NCI-H460 (cell line): ENCODE measurements at places on chromosomes 2 and 18.
A peak's percentile ranks its signal among the peaks of the same experiment; 100 is the strongest.

GRCh38 chr2:66846887-66847286 lies 412.0 kb downstream of the MEIS1 start:
- DNase-seq = no peak

GRCh38 chr2:177542396-177542795 lies 149.8 kb downstream of the AGPS start:
- DNase-seq = no peak

GRCh38 chr2:151543876-151544275 lies 134.2 kb downstream of the RIF1 start:
- DNase-seq = no peak

GRCh38 chr2:203656522-203657287 lies 49.7 kb upstream of the CD28 start:
- peak; percentile 93 for DNase-seq

- DNase-seq = no peak
These were observed 970.6 kb downstream of the DCDC2C start for GRCh38 chr2:4674007-4674406.

DNA sequence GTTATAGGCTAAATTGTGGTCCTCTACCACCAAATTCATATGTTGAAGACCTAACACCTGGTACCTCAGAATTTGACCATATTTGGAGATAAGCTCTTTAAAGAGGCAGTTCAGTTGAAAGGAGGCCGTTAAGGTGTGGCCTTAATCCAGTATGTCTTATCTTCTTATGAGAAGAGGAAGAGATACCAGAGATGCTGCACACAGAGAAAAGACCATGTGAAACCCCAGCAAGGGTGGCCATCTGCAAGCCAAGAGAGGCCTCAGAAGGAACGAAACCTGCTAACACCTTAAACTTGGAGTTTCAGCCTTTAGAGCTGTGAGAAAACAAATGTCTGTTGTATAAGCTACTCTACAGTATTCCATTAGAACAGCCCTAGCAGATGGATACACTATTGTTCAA lies 528.1 kb upstream of the DCC start:
- DNase-seq = no peak

DNA sequence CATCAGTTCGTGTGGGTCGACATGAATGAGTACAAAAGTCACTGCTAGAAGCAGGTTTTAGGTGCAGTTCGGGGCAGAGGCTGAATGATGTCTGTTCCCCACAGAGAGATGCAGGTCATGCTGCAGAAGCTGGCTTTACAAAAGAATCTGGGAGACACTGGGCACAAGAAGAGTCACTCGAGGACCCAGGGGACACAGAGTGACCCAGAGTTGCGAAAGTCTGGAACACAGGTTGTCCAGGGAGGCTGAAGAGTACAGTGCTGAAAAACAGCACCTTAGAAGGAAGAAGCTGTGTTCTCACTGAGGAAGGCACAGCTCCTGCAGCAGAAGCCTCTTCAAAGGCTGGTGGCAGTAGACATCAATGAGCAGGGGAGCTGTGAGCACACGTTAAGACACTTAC lies 14.8 kb downstream of the CACNB4 start:
- no peak for DNase-seq

GRCh38 chr2:23280401-23280800 lies 104.6 kb upstream of the KLHL29 start:
- no peak for DNase-seq

- DNase-seq = no peak
These were observed 316 bp downstream of the WDR12 start for GRCh38 chr2:202911203-202911511.

DNA sequence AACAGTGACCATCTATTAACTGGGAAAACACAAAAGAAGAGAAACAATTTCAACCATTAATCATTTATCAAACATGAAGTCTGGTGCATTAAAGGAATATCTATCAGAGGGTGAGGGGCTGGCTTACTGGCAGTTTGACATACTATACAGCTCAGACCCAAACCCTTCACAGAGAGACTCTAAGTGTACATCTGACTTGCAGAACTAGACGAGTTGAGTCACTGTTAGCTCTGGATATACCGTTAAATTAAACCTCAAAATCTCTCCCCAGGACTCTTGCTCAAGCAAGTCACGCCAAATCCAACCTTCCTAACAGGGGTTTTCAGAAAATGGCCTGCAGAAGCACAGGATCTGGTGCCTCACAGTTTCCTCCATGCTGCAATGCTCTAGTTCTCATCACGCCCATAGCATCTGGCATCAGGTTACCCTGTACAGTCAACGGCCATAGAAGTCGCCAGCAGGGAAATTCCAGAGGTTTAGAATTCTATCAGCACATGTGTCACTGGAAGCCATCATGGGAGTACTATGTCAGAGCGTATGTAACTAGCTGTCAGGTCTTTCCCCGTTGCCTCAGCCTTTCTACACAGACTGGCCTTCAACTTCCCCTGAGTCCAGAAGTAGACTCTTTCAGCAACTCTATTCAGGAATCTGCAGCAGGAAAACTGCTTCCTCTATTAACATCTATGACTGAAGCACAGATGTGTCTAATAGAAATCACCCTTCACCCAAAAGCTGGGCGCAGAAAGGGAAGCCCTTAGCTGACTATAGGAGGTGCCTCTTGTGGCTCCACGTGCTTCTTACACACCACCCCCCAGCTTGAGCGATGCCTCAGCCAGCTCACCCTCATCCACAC lies 9.3 kb downstream of the TGOLN2 start:
- no peak for DNase-seq

DNA sequence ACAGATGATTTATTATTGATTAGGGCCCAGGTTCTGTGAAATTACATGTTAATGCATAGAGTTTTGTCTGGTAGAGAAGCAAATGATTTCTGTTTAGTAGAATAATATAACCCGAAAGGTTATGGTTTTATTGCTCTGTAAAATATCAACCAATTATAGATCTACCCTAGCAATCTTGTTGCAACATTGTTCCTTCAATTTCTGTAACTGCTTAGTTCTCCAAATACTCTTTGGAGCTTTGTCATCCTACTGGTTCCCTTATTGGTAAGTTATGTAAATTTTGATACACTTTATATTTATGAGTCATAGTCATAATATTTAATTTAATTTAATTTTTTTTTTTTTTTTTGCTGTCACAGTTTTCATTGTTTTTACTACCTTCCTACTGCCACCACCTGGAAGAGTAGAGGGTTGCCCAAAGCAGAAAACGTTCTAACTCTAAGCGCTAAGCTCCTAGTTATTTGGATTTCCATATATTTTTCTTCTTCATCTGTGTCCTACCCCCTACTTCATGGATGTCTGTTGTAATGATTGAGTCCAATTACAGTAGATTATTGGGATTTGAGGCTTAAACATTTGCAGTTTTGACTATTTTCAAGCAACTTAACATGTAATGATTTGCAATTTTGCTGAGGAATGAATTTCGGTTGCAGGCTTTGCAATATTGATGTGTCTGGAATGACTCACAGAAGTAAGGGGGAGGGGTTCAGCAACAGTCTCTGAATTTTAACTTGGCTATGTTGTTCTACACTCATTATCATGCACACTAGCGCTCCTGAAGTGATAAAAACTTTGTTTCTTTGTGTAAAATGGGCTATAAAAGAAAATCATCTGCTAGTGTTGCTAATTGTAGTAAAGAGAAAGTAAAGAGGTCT lies 51.1 kb downstream of the NABP1 start:
- DNase-seq = no peak

- DNase-seq = no peak
These were observed 532 bp upstream of the COL3A1 start for GRCh38 chr2:188973641-188974040.

DNA sequence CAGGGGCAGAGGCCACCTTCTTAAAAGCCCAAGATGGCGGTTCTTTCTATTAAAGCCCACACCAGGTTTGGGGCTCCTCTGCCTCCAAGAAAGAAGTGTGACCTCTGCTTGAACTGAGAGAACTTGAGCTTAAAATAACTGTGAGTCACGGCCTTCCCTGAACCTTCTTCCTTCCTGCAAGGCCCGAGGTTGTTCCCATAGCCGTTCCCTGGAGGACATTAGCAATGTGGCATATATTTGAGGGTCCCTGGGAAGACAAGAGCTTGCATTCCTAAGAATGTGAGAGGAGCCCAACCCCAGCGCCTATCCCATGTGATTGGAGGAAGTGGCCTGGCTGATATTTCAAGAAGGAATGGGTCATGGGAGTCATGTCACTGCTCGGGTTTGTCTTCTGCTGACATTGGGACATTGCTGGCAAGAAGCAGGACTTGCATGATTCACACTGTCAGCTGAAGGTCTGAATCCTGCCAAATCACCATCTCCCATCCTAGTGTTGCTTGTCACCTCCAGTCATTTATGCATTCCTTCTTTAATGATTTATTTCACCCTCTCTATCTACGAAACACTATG lies 168.1 kb downstream of the TRIB2 start:
- no peak for DNase-seq

DNA sequence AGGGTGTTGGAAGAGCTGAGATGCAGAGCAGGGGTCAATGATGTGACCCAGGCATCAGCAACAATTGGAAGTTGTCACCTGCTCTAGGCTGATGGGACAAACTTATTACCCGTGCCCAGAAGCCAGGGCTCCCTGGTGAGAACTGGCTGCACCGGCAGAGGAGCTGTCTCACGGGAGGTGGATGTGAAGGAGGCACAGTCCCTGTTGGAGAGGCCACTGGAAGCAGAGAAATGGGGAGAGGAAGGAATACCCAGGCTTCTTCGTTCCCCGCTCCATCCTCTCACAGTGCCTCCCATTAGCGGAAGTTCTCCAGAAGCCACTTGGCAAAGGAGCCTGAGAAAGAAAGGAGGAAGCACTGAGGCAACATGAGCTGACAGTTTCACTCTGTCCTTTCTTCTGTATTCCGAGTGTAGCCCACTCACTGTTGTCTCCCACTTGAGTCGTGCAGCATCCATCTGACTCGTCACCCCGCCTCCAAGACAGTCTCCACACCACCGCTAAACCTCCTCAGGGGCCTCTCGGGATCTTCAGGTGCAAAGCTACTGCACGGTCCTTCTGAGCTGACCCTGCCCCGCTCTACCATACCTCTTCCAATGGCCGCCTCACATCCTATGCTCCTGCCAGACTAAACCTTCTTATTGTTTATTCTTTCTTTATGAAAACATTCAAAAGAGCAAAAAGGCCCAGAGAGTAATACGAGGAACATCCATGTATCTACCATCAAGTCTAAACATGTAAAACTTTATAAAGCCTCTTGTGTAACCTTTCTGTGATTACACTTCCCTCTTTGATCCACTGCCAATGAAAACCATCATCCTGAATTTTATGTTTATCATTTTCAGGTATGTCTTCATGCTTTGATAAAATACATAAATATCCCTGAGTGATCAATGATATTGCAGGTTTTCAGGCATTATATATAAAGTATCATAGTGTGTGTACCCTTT lies 19.1 kb upstream of the AFTPH start:
- DNase-seq = no peak

- no peak for DNase-seq
These were observed 81.9 kb upstream of the MBOAT2 start for GRCh38 chr2:9085353-9085752.

DNA sequence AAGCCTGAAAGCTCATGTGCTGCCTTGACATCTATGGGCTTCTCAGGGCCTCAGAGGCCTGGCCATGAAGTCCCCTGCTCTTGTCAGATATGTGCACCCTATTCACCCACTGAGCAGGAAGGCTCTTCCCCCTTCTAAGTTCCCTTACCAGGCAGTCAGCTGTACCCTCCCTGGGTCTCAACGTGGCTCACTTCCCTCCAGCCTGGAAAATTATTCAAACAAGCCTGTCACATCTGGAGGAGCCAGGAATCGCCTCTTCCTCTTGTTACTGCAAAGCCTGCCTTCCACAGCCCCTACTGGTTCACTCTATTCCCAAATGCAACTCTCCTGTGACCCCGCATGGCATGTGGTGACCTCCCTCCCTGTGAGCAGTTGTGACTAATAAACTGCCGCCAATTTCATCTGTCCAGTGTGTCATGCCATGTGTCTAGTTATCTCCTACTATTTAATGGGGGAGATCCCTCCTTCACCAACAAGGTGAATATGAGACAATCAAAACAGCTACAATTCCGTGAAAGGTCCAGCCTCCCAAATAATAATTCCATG lies 8.4 kb upstream of the SERPINB8 start:
- DNase-seq = no peak

DNA sequence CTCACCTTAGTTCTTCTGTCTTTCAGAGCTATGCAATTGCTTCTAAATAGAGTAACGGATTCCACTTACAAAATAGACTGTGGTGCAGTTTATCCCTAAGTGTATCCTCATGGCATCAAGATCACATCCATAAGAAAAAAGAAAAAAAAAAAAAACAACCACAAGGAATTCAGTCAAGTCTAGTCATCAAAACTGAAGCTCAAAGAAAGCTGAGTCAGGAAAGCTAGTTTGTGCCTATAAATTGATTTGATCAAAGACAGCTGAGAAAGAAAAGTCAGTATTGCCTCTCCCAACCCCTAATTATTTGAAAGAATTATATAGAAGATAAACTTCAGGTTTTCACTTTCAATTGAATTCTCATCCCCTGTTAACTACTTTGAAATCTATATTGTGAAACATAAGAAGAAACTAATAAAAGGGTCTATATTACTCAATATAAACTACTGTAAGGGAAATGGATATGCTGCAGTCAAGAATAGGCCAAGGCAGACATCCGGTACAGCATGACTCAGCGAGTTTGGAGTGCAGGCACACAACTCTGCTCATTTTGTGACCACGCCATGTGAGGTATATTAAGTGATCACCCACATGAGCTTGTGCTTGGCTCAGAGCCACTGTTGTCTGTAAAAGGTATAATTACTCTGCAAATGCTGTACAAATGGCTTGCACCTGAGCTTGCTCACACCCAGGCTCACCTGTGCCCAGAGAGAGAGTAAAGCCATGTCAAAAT lies 568.1 kb upstream of the CRIM1 start:
- DNase-seq = no peak

DNA sequence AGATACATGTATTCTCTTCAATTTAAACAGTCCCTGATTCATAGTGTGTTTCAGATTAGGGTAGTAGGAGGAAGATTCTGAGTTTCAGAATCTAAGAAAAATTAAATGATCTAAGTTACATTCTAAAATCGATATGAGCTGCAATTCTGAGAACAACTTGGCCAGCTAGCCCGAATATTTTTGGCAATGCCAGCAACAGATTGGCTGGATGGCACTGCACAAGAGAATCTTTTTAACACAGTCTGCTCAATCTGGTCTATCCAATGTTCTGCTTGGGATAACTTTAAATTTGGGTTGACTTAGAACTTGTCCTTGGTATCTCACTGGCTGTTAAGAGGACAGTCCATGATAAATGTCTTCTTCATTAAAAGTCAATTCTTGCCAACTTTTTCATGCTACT lies 853.9 kb downstream of the NRXN1 start:
- DNase-seq = no peak

DNA sequence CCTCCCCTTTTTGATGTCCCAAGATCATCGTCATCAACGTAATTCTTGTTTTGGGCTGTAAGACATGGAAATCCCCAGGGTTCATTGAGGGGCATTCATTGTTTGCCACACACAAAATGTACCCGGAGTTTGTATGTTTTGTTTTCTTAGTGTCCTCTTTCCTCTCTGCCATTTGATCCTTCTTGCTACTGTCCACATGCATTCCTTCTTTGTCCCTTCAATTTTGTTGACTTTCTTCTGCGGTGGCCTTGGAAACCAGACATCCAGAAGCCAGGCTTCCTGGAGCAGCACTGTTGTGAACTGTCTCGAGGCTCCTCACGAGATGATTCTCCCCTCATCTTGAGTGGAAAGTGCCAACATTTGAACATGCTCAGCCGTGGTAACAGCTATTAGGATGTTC lies 24.8 kb downstream of the IGFBP2 start:
- DNase-seq = no peak

- no peak for DNase-seq
These were observed 11.7 kb upstream of the KLHL30 start for GRCh38 chr2:238126775-238127164.
